IMR-90 (cell line): ENCODE measurements at places on chromosomes 12 and 14. TPM values are rescaled to one million over a fixed set of nuclear protein-coding genes. Genes with fewer than 3 reads are reported as not detected.
A peak's percentile ranks its signal among the peaks of the same experiment; 100 is the strongest.

- H3K4me3 ChIP-seq = peak overlapping the region; percentile 51
- H3K36me3 ChIP-seq = no peaks in the 10 kb centered on the region
- H3K27me3 ChIP-seq = no peaks in the 10 kb centered on the region
- peaks cover 4% of the 10 kb centered on the region for H3K4me1 ChIP-seq
Observed at GRCh38 chr12:113220593-113221180, 577 bp upstream of the TPCN1 start.

DNA sequence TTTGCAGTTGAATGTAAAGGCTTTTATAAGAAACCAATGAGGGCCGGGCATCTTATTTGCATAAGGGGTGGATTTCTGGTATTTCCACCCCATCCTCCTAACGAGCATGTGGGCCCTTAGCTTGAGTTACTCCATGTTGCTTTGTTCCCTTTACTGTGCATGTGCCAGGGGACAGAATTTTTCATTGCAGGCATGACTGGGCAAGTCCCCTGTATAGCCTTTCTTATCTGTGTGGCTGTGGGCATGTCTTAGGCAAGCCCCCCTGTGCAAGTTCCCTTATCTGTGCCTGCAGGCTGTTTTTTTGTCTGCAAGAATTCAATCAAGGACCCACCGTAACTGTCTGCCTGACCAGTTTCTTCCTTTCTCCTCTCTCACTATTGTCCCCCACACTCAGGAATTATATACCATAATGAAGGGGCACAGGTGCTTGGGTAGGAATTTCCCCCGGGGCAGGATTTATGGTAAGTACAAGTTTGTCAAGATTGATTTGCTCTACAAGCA, 152.2 kb upstream of the CNOT2 start:
- H3K36me3 ChIP-seq = no peaks in the 10 kb centered on the region
- no peaks in the 10 kb centered on the region; the same call in 1 of the 2 replicates for H3K27me3 ChIP-seq
- no peak overlapping the region for H3K27ac ChIP-seq
- no peak overlapping the region for H3K4me3 ChIP-seq
- DNase-seq = no peak
- H3K4me1 ChIP-seq = no peaks in the 10 kb centered on the region

- peaks cover 10% of the 10 kb centered on the region for H3K27me3 ChIP-seq
- no peaks in the 10 kb centered on the region for H3K4me1 ChIP-seq
- no peak for DNase-seq
- H3K27ac ChIP-seq = no peak overlapping the region
- no peak overlapping the region for H3K4me3 ChIP-seq
- no peaks in the 10 kb centered on the region for H3K36me3 ChIP-seq
Observed at GRCh38 chr12:48744251-48745008, 27.9 kb upstream of the CCNT1 start.

GRCh38 chr14:68577802-68578541, 214.9 kb downstream of the ZFP36L1 start:
- no peak overlapping the region for H3K4me3 ChIP-seq
- peak; percentile 98 for DNase-seq
- H3K4me1 ChIP-seq = peaks cover 37% of the 10 kb centered on the region

DNA sequence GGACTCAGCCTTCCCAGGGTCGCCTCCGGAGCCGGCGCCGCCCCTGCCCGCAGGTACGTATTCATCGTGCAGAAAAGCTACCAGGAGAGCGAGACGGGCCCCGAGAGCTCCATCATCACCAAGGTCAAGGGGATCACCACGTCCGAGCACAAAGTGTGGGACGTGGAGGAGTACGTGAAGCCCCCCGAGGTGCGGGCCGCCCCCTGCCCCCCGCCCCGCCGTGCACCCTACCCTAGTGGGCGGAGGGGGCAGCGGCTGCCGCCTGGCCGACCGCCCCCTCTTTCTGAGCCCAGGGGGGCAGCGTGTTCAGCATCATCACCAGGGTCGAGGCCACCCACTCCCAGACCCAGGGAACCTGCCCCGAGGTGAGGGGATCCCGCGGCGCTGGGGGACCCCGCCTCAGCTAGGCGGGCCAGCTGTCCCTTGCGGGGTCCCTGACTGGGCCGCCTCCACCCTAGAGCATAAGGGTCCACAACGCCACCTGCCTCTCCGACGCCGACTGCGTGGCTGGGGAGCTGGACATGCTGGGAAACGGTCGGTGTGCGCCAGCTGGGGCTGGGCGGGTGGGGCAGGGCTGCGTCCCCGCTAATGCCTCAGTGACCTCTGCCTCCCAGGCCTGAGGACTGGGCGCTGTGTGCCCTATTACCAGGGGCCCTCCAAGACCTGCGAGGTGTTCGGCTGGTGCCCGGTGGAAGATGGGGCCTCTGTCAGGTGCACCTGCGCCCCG, 973 bp downstream of the P2RX2 start:
- peaks cover 12% of the 10 kb centered on the region for H3K4me1 ChIP-seq
- H3K36me3 ChIP-seq = no peaks in the 10 kb centered on the region; the same call in 1 of the 2 replicates
- no peak for DNase-seq
- no peak overlapping the region for H3K27ac ChIP-seq
- H3K27me3 ChIP-seq = peaks cover 40% of the 10 kb centered on the region

DNA sequence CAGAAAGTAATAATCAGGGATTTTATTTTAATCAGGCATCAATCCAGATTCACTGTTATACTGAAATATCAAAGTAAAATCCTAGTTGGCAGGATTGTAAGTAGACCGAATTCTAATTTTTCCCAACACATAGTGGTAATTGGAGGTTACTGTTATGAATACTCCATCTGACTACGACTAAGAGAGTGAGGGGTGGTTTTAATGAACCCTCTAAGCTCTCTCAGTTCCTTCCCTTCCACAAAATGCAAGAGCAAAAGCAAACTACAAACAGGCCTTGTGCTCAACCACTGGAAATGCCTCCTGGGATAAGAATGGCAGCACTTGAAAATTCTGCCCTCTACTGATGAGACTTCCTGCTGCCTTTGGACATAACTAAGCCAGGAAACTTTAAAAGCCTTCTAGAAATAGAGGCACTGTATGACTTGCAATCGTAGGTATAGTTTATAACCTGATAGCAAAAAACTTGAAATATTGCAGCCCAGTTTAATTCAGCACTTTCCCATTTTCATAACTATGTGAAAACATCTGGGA, 184.8 kb downstream of the SLC16A7 start:
- no peaks in the 10 kb centered on the region for H3K4me1 ChIP-seq
- no peak overlapping the region for H3K27ac ChIP-seq
- H3K36me3 ChIP-seq = no peaks in the 10 kb centered on the region
- DNase-seq = peak; percentile 47
- H3K27me3 ChIP-seq = no peaks in the 10 kb centered on the region

The KRT6A gene
- total RNA-seq = not detected in 2 replicates

The EIF2S3B gene
- total RNA-seq = 4.4 and 6.8 TPM in 2 replicates

- H3K27ac ChIP-seq = peak overlapping the region; percentile 83
- no peaks in the 10 kb centered on the region for H3K27me3 ChIP-seq
- H3K4me3 ChIP-seq = peak overlapping the region; percentile 63
- H3K36me3 ChIP-seq = no peaks in the 10 kb centered on the region
Observed at GRCh38 chr14:99605299-99605961, 1.4 kb upstream of the CCDC85C start.

GRCh38 chr14:36655963-36656686, 5.5 kb upstream of the PAX9 start:
- no peak overlapping the region for H3K4me3 ChIP-seq
- no peak for DNase-seq
- no peak overlapping the region for H3K27ac ChIP-seq

DNA sequence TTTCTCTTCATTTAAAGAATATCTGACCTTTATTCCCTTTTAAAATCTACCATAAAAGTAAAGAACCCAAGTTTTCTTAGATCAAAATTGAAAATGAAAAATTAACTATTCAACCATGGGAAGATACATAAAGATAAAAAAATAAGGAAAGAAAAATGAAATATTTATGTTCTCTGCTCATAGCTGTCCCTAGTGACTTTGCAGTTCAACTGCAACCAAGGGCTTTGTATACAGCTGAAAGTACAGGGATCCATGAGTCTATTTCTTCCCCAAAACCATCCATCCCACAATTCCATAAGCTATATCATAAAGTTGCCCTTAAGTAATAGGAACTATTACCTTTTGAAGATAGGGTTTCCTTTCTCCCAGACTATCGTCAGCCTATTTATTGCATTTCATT, 113.1 kb downstream of the ITPR2 start:
- H3K27me3 ChIP-seq = no peaks in the 10 kb centered on the region
- peaks cover 4% of the 10 kb centered on the region for H3K4me1 ChIP-seq
- H3K36me3 ChIP-seq = no peaks in the 10 kb centered on the region
- DNase-seq = no peak

DNA sequence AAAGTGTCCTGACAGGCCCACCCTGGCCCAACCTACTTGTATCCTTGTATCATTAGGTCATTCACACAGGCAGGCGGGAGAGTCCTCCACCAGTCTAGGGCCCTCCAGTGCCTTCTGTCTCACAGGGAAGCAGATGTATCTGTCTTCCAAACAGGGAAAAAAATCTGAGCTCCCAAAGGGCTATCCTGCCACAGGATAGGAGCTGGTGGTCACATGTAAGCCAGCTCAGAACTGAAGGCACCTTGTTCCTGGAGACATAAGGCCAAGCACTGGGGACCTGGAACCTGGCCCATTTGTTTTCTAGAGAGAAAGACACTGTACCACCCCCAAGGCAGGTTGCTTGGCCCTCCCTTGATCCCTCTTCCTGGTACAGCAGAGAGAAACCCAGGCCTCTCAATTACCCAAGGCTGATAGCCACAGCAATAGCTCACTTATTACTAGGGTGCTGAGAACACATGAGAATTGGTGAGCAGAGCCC, 19.4 kb upstream of the PLEKHH1 start:
- H3K4me3 ChIP-seq = no peak overlapping the region
- no peak for DNase-seq
- H3K27me3 ChIP-seq = peaks cover 62% of the 10 kb centered on the region

DNA sequence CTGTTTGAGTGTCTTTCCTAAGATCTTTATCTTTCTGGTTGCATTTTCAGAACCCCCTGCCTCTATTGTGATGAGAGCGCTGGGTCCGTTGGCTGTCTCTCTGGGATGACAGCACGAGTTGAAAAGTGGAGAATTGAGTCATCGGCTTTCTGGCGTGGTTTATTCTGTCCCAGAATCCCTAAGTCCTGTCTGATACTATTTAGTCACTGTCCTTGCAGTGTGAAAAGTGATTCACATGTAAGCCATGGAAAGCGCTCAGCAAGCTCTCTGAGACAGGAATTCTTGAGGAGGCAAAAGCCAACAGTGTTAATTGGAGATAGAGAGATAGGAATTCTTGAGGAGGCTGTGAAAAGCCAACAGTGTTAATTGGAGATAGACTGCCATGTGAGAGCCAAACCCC, 121.7 kb downstream of the CHST11 start:
- H3K36me3 ChIP-seq = no peaks in the 10 kb centered on the region
- no peak overlapping the region for H3K4me3 ChIP-seq
- peak; percentile 84 for DNase-seq
- H3K4me1 ChIP-seq = peaks cover 11% of the 10 kb centered on the region
- H3K27ac ChIP-seq = no peak overlapping the region

The SAMD4A gene
- 36.7 and 38.2 TPM in 2 replicates for total RNA-seq

The ERP27 gene
- not detected in 2 replicates for total RNA-seq

GRCh38 chr14:23984891-23985602, 3.7 kb upstream of the DHRS4L2 start:
- H3K4me3 ChIP-seq = no peak overlapping the region
- H3K4me1 ChIP-seq = no peaks in the 10 kb centered on the region
- no peaks in the 10 kb centered on the region for H3K27me3 ChIP-seq
- H3K36me3 ChIP-seq = no peaks in the 10 kb centered on the region

DNA sequence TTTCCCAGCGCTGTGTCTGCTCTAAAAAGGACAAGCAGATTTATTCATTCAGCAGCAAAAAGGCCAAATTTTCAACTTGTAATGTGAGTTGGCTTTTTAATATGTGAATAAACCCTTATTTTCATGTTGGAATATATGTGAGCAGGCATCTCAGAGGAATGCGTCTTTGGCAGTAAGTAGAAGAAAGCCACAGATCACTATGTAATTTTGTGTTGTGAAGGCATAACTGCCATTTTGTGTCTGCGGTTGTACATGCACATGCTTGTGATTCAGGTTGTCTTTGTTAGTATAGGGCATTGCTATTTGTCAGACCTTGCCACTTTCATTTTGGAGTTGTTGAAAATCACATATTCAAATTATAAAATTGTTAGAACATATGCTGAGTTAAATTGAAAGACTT, 398.8 kb upstream of the RGS6 start:
- H3K4me3 ChIP-seq = no peak overlapping the region
- H3K36me3 ChIP-seq = no peaks in the 10 kb centered on the region; the same call in 1 of the 2 replicates
- no peaks in the 10 kb centered on the region for H3K27me3 ChIP-seq

The SLC17A8 gene
- not detected in 2 replicates for total RNA-seq

GRCh38 chr14:71119832-71120231, 212.6 kb downstream of the PCNX1 start:
- peaks cover 6% of the 10 kb centered on the region; the same call in 1 of the 2 replicates for H3K36me3 ChIP-seq
- peaks cover 10% of the 10 kb centered on the region for H3K4me1 ChIP-seq
- no peak overlapping the region for H3K27ac ChIP-seq
- peak; percentile 32 for DNase-seq
- H3K27me3 ChIP-seq = no peaks in the 10 kb centered on the region
- H3K4me3 ChIP-seq = no peak overlapping the region

DNA sequence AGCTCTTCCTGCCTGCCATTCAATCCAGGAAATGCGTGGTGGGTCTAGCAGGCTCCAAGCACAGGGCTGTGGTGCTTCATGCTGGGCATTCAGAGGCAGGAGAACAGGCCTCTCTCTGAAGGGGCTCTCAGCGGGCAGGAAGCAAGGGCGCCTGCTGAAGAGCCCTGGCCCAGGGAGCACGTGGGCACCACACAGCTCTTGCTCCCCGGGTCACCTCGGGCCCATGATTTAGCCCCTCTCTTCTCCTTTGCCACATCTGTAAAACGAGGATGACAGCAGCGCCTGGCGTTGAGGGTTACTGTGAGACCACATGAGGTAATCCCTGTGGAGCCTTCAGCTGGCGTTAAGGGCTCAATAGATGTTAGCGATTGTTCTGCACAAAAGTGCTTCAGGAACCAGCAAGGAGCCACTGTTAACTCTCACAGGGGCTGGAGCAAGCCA, 37.6 kb upstream of the SPTLC2 start:
- H3K36me3 ChIP-seq = no peaks in the 10 kb centered on the region
- no peaks in the 10 kb centered on the region for H3K27me3 ChIP-seq
- DNase-seq = no peak
- no peak overlapping the region for H3K27ac ChIP-seq
- no peak overlapping the region for H3K4me3 ChIP-seq

The SMIM41 gene
- not detected in 2 replicates for total RNA-seq

- no peak overlapping the region for H3K27ac ChIP-seq
- DNase-seq = no peak
- H3K4me3 ChIP-seq = no peak overlapping the region
- H3K27me3 ChIP-seq = no peaks in the 10 kb centered on the region
Observed at GRCh38 chr12:89091293-89091841, 260.9 kb downstream of the DUSP6 start.

- no peak for DNase-seq
- H3K36me3 ChIP-seq = no peaks in the 10 kb centered on the region
- no peak overlapping the region for H3K4me3 ChIP-seq
- H3K4me1 ChIP-seq = no peaks in the 10 kb centered on the region
Observed at GRCh38 chr12:130967636-130968035, 13.9 kb downstream of the ADGRD1 start.

DNA sequence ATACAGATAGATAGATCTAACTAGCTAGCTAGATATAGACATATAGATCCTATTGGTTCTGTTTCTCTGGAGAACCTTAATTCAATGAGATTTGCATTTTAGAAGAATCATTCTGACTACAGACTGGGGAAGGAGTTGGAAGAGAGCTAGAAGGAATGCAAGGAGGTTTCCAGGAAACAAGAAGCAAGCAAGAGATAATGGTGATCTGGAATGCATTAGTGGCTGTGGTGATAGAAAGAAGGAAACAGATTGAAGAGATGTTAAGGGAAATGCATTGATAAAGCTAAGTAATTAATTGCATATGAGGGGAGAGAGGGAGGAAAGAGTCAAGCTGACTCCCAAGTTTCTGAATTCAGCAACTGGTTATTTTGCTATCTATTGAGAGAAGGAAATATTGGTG, 42.7 kb downstream of the DBX2 start:
- no peak for DNase-seq
- no peaks in the 10 kb centered on the region for H3K36me3 ChIP-seq
- no peaks in the 10 kb centered on the region for H3K27me3 ChIP-seq
- H3K4me3 ChIP-seq = no peak overlapping the region
- no peaks in the 10 kb centered on the region for H3K4me1 ChIP-seq

The DHRS4 gene
- 43.2 and 48.9 TPM in 2 replicates for total RNA-seq
